ENCODE measurements at places on chromosomes 3 and 15.
A peak's percentile ranks its signal among the peaks of the same experiment; 100 is the strongest.

GRCh38 chr15:75483961-75484360, 32.5 kb upstream of the SIN3A start:
- DNase-seq: no peak

GRCh38 chr15:90309020-90309419, 43.1 kb upstream of the ZNF774 start:
- no peak for DNase-seq

GRCh38 chr15:92877416-92877815, 22.7 kb upstream of the CHD2 start:
- no peak for DNase-seq

GRCh38 chr3:33482111-33482521, 41.9 kb upstream of the UBP1 start:
- peak; percentile 47 for DNase-seq

- DNase-seq: no peak
Observed at GRCh38 chr3:80556763-80557162, 789.0 kb upstream of the ROBO1 start.

GRCh38 chr3:21913791-21914190, 162.8 kb upstream of the ZNF385D start:
- DNase-seq: peak; percentile 94

- DNase-seq: peak; percentile 92
Observed at GRCh38 chr3:186425788-186426730, 64.0 kb upstream of the DGKG start.

- no peak for DNase-seq
Observed at GRCh38 chr15:39114690-39115378, 466.0 kb upstream of the THBS1 start.

DNA sequence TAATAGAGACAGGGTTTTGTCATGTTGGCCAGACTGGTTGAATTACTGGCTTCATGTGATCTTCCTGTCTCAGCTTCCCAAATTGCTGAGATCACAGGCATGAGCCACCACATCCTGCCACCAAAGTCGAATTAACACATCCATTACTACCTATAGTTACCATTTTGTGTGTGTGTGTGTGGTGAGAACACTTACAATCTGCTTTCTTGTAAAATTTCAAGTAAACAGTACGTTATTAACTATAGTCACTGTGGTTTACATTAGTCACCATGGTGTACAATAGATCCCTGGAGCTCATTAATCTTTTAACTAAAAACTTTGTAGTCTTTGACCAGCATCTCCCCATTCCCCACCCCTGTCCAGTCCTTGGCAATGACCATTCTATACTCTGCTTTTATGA, 270.0 kb downstream of the NAALADL2 start:
- DNase-seq: peak; percentile 58

GRCh38 chr15:80599359-80599758, 95.8 kb upstream of the ABHD17C start:
- peak; percentile 92 for DNase-seq

GRCh38 chr3:136189043-136189442, 7.1 kb downstream of the MSL2 start:
- DNase-seq: no peak

DNA sequence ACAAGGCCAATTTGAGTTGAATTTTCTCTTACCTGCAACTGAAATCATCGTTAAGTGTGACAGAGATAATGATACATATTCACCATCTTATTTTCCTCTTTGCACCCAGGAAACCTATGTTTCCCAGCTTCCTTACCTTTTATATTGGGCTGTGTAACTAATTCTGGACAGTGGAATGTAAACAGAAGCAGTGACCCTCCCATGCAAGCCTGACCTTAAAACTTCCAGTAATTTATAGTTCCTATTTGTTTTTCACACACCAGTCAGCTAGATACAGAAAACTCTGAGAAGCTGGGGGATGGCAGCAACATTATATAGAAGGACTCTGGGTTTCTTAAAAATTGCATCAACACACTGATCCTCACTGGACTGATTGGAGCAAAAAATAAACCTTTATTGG, 4.5 kb upstream of the ZNF280D start:
- DNase-seq: peak; percentile 43

GRCh38 chr3:123716411-123716810, 131.6 kb upstream of the HACD2 start:
- no peak for DNase-seq

DNA sequence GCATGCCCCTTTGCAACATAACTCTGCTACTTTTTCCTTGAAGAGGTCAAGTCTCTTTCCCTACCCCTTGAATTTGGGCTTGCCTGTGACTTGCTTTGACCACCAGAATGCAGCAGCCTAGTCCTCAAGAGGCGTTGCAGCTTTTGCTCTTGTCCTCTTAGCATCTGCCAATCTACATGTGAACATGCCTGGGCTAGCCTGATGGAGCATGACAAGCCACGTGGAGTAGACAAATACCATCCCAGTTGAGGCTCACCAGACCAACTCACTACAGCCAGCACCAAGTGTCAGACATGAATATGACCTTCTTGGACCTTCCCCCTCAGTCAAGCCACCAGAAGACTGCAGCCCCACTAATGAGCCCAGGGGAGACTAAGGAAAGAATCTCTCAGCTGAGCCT, 32.9 kb downstream of the AMOTL2 start:
- DNase-seq: no peak

- no peak for DNase-seq
Observed at GRCh38 chr3:14444380-14444779, 42.0 kb downstream of the SLC6A6 start.

Measured in EH (cell line).